Activated T-cell treated with anti-CD3 and anti-CD28 coated beads, Interleukin-2, amount 50 U/mL, for 72 hours (primary cell): ENCODE measurements at places on chromosomes 5 and 9.

- DNase-seq, result no peak
Observed at GRCh38 chr9:101443364-101443771, 7.8 kb upstream of the ALDOB start.

DNA sequence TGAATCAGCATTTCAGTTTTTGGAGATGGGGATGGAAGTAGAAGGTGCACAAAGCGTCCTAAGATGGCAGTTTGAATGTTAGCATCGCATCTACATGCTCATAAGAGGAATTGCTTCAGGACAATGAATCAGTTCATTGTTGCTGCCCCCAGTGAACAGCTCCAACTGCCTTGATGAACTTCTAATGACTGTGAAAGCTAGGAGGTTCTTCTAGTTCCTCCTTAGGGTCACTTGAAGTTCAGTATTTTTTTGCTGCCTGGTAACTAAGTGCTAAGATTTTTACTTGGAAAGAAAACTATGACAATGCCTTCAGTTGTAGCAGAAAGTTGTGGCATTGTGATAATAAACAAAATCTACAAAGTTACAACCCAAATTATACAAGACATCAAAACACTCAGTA, 271.6 kb downstream of the RAB3C start:
- no peak for DNase-seq

DNA sequence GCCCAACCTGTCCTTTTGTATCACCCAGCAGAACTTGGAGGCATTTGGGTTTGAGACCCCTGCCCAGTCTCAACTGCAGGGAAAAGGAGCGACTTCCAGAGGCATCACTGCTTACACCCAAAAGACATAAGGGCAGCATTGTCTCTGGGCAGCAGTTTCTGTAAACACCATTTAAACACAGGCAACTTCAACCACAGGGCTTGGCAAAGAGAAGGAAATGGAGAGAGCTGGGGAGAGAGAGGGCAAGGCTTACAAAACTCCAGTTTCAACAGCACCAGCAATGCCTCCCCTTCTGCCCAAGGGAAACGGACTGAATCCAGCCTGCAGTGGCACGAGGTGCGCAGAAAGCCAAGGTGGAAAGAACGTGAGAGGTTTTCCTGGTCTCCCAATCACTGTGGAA, 147.6 kb downstream of the ROR2 start:
- no peak for DNase-seq

DNA sequence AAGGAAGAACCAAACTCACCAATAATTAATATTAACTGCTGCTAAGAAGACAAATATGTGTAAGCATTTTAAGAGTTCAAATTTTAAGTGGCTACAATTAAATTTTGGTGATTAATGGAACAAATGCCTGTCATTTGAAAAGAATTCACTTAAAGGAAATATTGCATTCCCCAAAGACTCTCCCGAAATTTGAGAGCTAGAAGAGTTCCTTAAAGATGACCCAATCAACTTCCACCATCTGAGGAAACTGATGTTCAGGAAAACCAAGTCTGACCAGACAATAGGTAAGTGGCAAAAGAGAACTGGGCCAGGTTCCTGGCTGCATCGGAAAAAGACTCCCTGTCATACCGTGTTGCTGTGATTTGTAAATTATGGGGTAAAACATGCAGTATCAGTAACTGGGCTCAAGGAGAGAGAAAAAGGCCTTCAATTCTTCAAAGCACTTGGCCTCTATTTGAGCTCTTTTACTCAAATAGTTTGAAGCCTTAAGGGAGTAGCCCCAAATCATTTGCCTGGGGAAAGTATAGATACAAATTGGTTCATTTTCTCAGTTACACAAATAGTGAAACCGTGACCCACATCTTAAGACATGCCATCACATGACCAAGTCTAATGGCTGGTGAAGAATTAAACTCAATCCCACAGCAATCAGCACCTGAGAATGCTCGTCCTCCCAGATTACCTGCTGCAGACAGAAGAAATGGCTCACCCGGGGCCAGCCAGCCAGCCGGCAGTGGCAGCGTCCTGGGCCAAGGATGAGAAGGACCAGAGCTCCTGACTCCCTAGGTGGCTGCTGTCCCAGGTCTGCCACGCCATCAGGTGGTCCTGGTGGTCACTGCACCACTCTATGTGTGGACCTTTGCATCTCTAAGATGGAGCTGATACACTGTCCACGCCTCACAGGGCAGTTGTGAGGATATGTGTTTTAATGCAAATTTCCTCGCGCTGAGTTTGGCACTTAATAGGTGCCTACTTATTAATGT, 162.9 kb downstream of the TTLL11 start:
- DNase-seq, result no peak

- DNase-seq, result no peak
Observed at GRCh38 chr5:74442466-74442865, 198.1 kb downstream of the ENC1 start.

- no peak for DNase-seq
Observed at GRCh38 chr9:89380437-89381307, 62.4 kb downstream of the SECISBP2 start.
